ENCODE measurements at places on chromosomes 12 and 14. TPM values are rescaled to one million over a fixed set of nuclear protein-coding genes. Genes with fewer than 3 reads are reported as not detected.
A peak's percentile ranks its signal among the peaks of the same experiment; 100 is the strongest.

DNA sequence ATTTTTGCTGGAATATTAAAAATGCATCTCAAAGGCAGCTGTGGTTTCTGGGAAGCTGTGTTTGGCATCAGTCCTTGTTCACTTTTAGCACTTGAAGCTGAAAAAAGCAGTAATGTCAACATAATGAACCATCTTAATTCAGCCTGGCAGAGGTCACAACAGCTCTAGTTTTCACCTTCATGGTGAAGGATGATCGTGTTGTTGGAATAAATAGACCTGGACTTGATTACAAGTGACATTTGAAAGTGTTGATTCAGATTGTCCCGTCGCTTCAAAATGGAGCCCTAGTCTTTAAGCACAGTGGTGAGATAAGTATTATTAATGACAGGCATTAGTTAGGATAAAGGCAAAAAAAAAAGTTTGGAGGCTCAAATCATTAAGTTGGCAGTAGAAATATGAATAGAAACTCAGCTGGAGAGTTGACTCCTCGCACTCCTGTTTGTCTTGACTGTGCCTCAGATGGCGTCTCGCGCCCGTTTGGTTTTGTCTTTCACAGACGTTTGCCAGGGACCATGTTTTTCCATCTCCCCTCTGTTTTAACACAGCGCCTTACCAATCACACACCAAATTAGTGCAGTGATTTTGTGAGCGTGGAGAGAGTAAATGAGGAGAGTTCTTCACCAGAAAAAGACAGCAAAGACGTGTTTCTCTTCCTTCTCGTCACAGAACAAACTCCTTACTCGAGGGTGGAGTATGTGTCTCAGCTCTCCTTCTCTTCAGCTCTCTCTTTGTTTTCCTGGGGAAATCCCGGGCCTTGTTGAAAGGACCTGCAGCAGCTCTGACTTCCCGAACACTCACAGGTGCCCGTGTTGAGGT is 53.4 kb upstream of the MMP17 start:
- H3K27me3 ChIP-seq, result no peaks in the 10 kb centered on the region
- H3K4me3 ChIP-seq, result no peak overlapping the region
- H3K4me1 ChIP-seq, result peaks cover 32% of the 10 kb centered on the region
- DNase-seq, result no peak
- peak overlapping the region; percentile 58 for H3K27ac ChIP-seq

DNA sequence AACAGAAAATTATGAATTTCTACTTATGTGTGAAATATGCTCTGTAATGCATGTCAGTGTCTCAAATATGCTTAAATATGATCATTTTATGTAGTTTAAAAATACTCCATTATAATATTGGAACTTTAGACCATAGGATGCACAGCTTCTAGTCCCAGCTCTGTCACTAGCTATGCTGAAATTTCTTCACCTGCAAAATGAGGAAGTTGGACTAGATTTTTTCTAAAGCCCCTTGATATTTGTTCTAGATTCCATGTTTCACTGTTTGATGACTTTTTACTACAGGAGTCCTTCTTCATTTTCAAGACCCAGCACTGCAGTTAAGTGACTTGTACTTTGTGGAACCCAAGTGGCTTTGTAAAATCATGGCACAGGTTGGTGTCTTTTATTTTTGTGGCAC is 90.1 kb downstream of the LRRK2 start:
- H3K27ac ChIP-seq, result no peak overlapping the region
- H3K4me1 ChIP-seq, result no peaks in the 10 kb centered on the region
- no peaks in the 10 kb centered on the region for H3K27me3 ChIP-seq
- H3K36me3 ChIP-seq, result no peaks in the 10 kb centered on the region
- H3K4me3 ChIP-seq, result no peak overlapping the region

GRCh38 chr12:125696054-125696453 is 630.8 kb downstream of the AACS start:
- no peak for DNase-seq
- H3K27ac ChIP-seq, result no peak overlapping the region
- H3K36me3 ChIP-seq, result no peaks in the 10 kb centered on the region
- no peaks in the 10 kb centered on the region for H3K27me3 ChIP-seq

CLEC4D gene
- not detected for total RNA-seq

IRAK3 gene
- total RNA-seq, result 0.31 TPM

EP400 gene
- 46.1 TPM for total RNA-seq

DNA sequence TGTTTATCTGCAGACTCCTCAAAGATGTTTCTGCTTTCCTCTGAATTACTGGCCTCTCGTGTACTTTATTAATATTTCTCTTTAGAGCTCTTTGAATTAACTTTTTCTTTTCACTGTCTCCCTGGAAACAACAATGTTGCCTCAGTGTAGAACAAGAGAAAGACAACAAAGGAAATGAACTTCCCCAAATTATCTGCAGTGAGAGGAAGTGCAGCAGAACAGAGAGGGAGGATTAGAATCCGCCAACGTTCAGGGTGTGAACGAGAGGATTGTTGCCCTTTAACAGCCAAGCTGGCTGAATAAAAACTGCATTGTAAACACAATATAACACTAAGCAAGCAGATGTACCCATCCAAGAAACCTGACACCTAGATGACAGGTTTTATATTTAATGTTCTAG is 375.9 kb downstream of the GALC start:
- no peak overlapping the region for H3K4me3 ChIP-seq
- peaks cover 5% of the 10 kb centered on the region for H3K27me3 ChIP-seq
- no peak for DNase-seq
- no peaks in the 10 kb centered on the region for H3K4me1 ChIP-seq

- H3K27me3 ChIP-seq, result no peaks in the 10 kb centered on the region
- H3K36me3 ChIP-seq, result no peaks in the 10 kb centered on the region
- H3K4me3 ChIP-seq, result no peak overlapping the region
- no peak for DNase-seq
These were observed 66.6 kb downstream of the ERGIC2 start for GRCh38 chr12:29314416-29314815.

DNA sequence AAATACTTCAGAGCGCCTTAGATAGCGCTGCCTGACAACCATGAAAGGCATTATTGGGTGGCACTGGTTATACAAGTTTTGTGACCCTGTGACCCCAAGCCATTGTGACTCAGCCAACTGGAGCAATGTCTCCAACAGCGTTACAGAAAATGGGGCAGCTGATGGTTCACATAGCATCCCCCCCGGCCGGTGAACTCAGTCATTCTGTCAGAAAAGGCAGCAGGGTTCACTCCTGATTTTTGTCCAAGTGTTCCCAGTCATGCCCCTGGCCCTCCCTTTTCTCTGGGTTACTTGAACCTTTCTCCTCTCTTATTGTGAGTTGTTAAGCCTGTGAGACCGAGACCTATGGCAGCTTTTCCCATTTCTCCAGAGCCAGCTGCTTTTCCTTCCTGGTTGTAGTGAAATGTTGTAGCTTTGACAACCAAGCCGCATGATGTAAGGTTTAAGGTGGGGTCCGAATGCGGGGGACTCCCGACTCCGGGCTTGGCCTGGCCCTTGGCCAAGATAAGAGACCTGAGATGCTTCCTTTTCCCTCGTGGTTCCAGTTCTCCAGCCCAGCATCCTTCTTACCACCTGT is 22.0 kb downstream of the CD9 start:
- no peaks in the 10 kb centered on the region for H3K27me3 ChIP-seq
- DNase-seq, result no peak
- peaks cover 12% of the 10 kb centered on the region for H3K4me1 ChIP-seq
- H3K27ac ChIP-seq, result no peak overlapping the region

- H3K27ac ChIP-seq, result peak overlapping the region; percentile 1
- no peaks in the 10 kb centered on the region for H3K36me3 ChIP-seq
These were observed 235.5 kb downstream of the AKAP6 start for GRCh38 chr14:32564596-32564995.

NTS gene
- total RNA-seq, result not detected

TBX5 gene
- total RNA-seq, result not detected

GRCh38 chr14:77268989-77269600 is 1.9 kb downstream of the NGB start:
- H3K27ac ChIP-seq, result no peak overlapping the region
- H3K27me3 ChIP-seq, result peaks cover 30% of the 10 kb centered on the region
- no peaks in the 10 kb centered on the region for H3K36me3 ChIP-seq
- H3K4me1 ChIP-seq, result no peaks in the 10 kb centered on the region

- peaks cover 2% of the 10 kb centered on the region for H3K27me3 ChIP-seq
- no peak overlapping the region for H3K4me3 ChIP-seq
- no peak overlapping the region for H3K27ac ChIP-seq
- H3K36me3 ChIP-seq, result peaks cover 6% of the 10 kb centered on the region
- DNase-seq, result peak; percentile 43
These were observed 6.4 kb downstream of the TMEM121 start for GRCh38 chr14:105532735-105533141.

TC2N gene
- 28.5 TPM for total RNA-seq

- H3K27me3 ChIP-seq, result no peaks in the 10 kb centered on the region
- no peak overlapping the region for H3K27ac ChIP-seq
- peaks cover 14% of the 10 kb centered on the region for H3K4me1 ChIP-seq
- H3K4me3 ChIP-seq, result no peak overlapping the region
- DNase-seq, result no peak
- H3K36me3 ChIP-seq, result no peaks in the 10 kb centered on the region
These were observed 98.9 kb downstream of the ZFP36L1 start for GRCh38 chr14:68693926-68694325.

SOX5 gene
- total RNA-seq, result not detected

MORN3 gene
- total RNA-seq, result 0.51 TPM

DNA sequence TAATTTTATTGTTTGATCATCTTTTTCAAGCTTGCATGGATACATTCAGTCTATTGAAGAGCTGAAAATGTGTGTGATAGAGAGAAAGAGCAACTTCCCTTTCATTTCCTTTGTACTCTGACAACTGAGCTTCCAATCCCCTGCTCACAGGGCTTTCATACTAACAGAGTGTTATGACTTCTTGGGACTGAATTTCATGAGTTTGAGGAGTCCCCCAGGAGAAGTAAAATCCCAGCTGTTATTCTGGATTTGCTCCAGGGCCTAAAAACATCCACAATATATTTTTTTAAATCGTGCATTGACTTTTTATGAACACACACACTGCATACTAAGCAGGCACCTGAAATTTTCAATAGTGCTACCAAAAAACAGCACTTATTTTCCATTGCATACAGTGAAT is 195.8 kb upstream of the CAND1 start:
- no peaks in the 10 kb centered on the region for H3K36me3 ChIP-seq
- DNase-seq, result no peak
- H3K27ac ChIP-seq, result no peak overlapping the region

GRCh38 chr14:93987376-93987775 is 9.7 kb upstream of the CCDC197 start:
- no peak overlapping the region for H3K27ac ChIP-seq
- peaks cover 9% of the 10 kb centered on the region for H3K4me1 ChIP-seq

DNA sequence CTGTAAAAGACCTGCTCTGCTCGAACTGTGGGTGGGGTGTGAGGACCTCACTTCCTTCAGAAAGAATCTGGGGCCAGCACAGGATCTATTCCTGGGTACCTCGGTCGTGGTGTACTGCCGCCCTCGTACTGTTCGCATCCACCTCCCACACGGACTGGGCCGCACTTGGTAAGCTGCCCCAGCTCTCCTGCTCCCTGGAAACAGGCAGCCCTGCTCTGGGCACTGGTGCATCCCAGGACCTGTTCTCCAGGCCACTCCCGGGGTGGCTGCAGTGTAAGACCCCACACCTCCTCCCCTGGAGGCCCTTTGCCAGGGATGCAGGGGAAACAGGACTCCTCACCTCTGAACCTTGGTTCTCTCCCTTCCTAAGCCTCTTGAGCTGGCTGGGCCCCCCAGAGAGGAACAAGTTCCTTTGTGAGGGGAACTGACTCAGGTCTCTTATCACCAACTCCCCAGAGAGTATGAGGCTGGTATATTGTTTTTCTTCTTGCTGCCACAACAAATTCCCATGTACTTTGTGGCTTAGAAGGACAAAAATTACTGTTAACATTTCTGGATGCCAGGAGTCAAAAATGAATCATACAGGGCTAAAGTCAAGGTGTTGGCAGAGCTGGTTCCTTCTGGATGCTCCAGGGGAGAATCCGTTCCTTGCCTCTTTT is 276.5 kb downstream of the NUAK1 start:
- H3K4me3 ChIP-seq, result no peak overlapping the region
- H3K36me3 ChIP-seq, result no peaks in the 10 kb centered on the region
- no peak for DNase-seq
- no peaks in the 10 kb centered on the region for H3K4me1 ChIP-seq

DNA sequence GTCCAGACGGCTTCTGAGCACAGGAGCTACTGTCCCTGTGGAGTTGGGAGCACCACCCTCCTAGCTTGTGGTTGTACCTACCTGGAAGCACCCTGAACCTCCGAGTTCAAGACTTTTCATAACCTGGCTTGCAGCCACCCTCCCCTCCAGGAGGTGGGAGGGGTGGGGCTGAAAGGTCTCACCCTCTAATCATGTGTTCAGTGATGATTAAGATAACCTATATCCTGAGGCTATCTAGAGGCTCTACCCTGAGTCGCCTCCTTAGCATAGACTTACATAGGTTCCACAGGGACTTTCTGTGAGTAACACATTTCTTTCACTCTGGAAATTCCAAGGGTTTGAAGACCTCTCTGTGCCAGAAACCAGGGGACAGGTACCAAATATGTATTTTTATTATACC is 146.5 kb downstream of the CFAP54 start:
- H3K36me3 ChIP-seq, result no peaks in the 10 kb centered on the region
- H3K27ac ChIP-seq, result no peak overlapping the region
- DNase-seq, result no peak
- no peak overlapping the region for H3K4me3 ChIP-seq

- no peak for DNase-seq
- H3K27me3 ChIP-seq, result peaks cover 3% of the 10 kb centered on the region
- H3K4me1 ChIP-seq, result no peaks in the 10 kb centered on the region
- no peaks in the 10 kb centered on the region for H3K36me3 ChIP-seq
- no peak overlapping the region for H3K27ac ChIP-seq
These were observed 88.3 kb downstream of the DICER1 start for GRCh38 chr14:95069018-95069417.

OR6C68 gene
- not detected for total RNA-seq

DNA sequence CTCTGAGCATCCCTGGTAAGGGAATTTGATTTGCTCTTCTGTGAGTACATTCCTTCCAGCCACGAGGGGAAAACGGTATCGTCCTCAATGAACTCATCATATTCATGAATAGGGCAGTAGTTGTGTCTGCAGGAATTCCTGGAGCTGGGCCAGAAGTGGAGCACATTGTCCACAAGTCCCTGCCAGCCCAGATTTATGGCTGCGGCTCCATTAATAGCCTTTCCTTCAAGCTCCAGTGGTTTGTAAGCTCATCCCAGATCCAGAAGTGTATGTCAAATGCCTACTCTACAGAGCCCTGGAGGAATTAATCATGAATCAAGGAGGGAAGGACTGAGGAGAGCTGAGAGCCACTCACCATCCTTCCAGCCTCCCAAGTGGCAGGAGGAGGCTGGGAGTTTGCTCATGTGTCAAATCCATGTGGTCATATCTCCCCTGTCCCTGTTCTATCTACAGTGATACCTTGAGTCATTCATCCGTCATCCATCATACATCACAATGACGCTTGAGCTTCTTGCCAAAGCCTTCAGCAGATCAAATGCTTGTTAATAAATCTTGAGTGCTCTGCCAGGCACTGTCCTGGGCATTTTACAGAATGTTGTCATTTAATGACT is 65.5 kb downstream of the SVOP start:
- no peak overlapping the region for H3K4me3 ChIP-seq
- H3K27ac ChIP-seq, result no peak overlapping the region
- H3K4me1 ChIP-seq, result peaks cover 3% of the 10 kb centered on the region
- no peaks in the 10 kb centered on the region for H3K27me3 ChIP-seq
- no peak for DNase-seq

- peaks cover 5% of the 10 kb centered on the region for H3K36me3 ChIP-seq
- peaks cover 30% of the 10 kb centered on the region for H3K4me1 ChIP-seq
- no peak for DNase-seq
- H3K27ac ChIP-seq, result no peak overlapping the region
- H3K4me3 ChIP-seq, result no peak overlapping the region
These were observed 26.0 kb downstream of the SYNE2 start for GRCh38 chr14:63878792-63879191.
